ENCODE measurements at places on chromosomes 5 and 9.

DNA sequence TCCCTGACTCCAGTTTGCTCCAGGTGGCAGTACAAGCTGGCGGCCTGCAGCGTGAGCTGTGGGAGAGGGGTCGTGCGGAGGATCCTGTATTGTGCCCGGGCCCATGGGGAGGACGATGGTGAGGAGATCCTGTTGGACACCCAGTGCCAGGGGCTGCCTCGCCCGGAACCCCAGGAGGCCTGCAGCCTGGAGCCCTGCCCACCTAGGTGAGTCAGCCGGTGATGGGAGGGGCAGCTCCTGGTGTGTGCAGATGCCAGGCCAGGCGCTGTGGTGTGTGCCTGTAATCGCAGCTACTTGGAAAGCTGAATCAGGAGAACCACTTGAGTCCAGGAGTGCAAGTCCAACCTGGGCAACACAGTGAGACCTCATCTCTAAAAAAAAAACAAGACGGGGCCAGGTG is 10.0 kb upstream of the CACFD1 start:
- DNase-seq: no peak

- DNase-seq: no peak
These were observed 80.2 kb downstream of the KCNIP1 start for GRCh38 chr5:170584003-170584402.

DNA sequence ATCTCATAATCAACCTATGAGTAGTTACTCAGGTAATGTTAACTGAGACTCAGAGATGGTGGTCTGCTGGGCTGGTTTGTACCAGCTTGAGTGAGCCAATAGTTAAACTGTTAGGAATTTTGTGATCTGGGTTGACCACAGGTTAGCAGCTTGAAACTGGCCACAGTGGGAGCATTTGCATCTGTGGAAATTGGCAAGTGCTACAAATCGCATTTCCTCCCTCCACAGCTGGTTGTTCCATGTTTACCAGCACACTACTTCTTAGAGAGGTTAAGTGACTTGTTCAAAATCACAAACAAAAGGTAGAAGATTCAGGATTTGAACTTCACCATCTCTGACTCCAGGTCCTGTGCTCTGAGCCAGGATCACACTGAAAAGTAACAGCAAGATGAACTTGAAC is 446.9 kb upstream of the CLINT1 start:
- no peak for DNase-seq

DNA sequence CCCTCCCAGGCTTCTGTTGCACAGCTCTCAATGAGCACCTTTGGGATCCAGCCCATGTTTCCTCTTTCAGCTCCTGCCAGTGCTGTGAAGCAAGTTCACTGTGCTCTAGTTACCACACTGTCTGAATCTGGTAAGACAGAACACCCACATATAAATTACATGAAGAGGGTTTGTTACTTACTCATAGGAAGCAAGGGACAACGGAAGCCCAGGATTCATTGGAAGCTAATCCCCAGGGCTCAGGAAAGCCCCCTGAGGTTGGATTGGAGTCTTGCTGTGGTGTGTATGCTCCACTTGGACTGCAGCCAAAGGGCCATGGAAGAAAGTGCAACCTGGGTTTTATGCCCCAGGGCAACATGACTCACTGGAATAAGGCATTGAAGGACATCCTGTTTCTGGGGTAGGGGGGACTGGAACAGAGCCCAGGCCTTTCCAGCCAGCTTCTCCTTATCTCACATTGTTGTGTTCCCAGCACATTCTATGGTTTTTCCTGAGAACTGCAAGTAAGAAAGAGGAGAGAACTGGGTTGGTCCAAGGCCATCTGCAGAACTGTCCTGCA is 15.6 kb upstream of the CLK4 start:
- peak; percentile 31 for DNase-seq

DNA sequence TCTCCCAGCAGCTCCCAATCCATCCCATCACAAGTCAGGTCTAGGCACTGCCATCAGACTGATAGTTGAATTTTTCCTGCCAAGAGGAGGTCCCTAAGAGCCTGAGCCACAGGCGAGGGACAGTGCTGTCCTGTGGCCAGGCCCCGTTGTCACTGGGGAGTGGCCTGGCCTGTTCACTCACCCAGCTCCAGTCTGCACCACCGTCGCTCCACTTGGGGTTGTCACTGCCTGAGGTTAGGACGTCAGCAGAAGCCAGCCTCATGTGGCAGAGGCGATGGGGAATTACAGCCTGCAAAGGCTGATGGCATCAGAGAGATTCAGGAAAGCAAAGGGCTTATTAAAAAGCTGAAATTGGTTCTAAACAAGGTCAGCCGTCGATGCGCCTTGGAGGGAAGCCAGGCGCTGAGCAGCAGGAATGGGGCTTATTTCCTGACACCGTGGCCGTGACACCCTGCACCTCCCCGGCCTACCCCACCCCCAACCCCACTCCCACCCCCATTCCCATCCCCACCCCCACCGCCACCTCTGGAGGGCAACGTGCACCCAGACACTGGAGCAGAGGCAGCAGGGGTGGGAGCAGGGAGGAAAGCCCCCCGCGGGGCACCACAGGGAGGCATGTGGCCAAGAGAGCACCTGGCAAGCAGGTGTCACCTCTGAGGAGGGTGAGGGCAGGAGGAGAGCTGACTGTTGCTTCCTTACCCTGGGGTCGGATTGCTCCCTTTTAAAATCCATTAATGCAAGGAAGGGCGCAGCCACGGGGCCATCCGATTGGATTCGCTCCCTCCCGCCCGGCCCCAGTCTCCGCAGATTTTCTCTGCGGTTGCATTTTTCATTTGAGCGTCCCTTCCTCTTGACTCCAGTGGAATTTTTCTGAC is 3.1 kb upstream of the DBH start:
- no peak for DNase-seq

- DNase-seq: no peak
These were observed 7.4 kb upstream of the DAP start for GRCh38 chr5:10768328-10768899.

GRCh38 chr5:124206540-124206939 is 539.9 kb downstream of the ZNF608 start:
- no peak for DNase-seq

DNA sequence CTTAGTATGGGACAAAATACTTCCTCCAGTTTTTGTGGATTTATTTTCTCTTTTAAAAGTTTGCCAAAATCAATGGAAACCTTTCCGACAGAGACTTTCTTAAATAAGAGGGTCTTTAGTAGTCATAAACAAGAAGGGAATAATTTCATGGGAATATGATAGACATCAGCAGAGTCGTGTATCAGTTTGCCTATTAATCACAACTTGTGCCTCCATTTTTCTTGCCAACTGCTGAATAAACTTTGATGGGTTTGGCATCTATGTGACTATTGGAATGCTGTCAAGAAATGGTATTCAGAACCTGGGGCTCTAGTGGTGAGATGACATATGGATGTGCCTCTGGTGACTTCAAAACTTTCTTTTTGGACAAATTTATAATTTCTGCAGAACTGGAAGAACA is 1668.2 kb downstream of the MAT2B start:
- no peak for DNase-seq

- DNase-seq: no peak
These were observed 413.6 kb downstream of the ELAVL2 start for GRCh38 chr9:23412458-23412857.

DNA sequence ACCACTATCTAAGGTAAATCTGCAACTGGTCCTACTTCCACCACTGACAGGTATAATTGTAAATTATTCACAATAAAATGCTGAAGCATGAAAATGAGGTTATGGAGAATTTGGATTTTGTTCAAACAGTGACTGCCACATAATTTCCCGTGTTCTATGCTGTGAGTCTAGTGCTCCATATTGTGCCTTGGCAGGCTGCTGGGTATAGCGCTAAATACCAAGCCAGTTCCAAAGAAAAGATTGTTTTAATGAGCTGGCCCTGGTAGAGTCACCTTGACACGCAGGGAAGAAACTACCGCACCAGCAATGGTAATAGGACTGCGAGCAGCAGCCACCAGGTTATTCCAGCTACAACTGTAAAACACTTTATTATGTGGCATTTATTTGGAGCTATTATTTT is 30.4 kb downstream of the PSMB7 start:
- DNase-seq: no peak

GRCh38 chr9:37410969-37411785 is 11.3 kb upstream of the GRHPR start:
- no peak for DNase-seq

- DNase-seq: no peak
These were observed 59.3 kb upstream of the ADAMTS16 start for GRCh38 chr5:5080790-5081189.

DNA sequence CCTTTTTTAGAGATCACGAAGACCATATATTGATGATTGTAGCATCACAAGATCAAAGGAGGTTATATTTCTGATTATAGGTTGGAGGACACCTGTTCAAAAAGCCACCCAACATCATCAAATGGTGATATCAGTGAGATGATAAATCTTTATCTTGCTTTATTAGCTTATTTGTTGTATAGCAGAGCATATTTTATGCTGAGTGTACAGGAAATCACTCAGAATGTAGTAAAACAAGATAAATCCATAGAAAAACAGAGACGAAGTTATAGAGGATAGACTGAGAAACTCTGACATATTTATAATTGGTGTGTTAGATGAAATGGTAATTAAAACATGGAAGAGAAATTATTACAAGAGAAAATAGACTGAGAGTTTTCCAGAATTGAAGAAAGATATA is 69.8 kb upstream of the DMAC1 start:
- no peak for DNase-seq

DNA sequence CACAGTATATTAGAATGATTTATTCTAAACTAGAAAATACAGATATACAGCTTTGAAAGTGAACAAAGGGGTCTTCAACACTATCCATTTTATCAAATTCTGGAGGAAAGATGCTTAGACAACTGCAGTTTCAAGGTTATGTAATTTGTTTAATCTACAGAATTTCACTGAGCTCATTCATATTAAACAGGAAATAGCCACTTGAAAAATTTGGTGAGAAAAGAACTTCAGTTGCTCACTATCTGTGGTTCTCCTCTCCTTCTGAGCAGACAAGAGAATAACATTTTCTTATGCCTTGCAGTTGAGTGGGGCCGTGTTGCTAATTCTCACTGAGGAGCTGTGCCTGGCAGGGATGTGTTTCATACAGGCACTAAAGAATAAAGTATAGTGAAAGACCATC is 1428.2 kb downstream of the CDH12 start:
- DNase-seq: no peak

DNA sequence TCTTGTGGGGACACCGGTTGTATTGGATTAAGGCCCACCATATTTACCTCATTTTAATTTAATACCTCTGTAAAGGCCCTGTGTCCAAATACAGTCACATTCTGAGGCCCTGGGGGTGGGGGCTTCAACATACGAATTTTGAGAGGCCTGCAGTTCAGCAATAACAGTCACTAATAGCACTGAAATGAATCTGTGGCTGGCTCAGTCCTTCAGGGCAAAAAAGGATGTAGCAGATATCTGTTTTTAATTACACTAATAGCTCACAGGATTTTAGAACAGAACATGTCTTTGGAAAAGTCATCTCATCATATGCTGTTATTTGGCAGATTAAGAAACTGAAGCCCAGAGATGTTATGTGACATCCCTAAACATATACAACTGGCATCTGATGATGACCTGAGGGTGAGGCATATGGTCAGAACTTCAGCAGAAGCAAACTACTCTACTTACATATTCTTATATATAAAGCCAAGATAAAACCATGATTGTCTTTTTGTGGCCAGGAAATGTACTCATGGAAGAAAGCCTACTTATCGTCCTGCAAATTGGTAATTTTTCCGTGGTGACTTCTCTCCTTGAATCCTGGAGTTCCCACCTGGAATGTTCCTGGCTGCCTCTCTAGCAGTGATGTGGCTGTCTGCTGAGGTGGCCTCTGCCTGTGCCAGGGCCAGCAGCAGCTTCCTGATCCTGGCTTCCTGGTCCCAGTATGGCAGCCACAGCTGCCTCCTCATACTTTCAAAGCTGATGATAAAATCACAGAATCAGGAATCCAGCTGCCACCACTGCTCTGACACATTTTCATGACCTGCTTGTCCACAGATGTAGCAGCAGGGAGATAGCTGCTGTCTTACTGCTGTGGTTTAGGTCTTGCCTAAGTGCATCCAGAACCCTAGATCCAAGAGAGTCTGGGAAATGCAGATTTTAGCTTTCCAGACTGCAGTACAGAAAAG is 72.1 kb upstream of the ANKRD55 start:
- DNase-seq: no peak

All from posterior cingulate gyrus (tissue), 11 donors.